Stimulated activated CD8-positive, alpha-beta memory T cell treated with anti-CD3 and anti-CD28 coated beads, Interleukin-4, amount 100 ng/mL, for 1 hour (primary cell): ENCODE measurements at places on chromosomes 5 and 9.

DNA sequence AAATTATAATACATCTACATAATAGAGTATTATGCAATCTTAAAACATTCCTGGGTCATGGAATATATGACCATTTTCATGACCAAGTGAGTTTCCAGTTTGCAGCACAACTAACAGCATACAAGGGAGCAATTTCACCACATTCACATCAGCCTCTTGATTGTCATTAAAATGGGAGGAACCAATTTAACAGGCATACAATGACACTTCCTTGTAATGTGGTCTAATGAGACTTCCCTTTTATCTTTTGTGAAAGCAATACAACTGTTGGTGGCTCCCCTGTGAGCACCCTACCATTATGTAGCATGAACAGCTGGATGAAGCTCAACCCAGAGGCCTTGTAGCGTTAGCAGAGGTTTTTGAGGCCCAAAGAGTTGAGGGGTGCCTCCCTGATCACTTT is 13.6 kb upstream of the TMOD1 start:
- DNase-seq, result no peak

DNA sequence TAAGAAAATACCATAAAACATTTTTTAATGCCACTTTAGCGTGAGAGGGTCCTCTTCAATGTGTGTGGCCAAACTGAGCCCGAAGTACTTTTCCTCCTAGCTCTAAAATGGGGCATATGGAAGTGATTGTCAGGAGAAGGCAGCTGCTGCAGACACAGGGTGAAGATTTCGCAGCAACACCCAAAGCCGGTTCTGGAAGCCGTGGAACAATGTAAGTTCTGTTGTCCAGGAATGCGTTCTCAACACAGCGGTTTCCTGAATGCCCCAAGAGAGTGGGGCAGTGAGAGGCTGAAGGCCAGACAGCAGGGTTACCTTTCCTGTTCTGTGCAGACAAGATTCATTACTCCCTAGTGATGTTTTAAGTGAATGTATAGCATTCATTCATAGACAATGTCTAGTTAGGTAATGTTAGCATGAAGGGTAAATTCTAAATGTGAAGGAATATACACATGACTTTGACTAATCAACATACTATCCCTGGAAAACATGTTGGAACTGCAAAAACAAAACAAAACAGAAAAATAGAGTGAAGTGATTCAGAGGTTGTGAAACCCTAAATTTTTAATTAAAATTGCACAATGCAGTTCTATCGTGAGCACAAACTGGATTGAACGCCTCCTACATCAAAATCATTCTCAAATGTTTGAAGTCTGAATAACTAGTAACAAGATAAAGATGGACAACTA is 197.0 kb upstream of the SEMA6A start:
- DNase-seq, result no peak

GRCh38 chr5:169052207-169052606 is 248.7 kb downstream of the SLIT3 start:
- no peak for DNase-seq

DNA sequence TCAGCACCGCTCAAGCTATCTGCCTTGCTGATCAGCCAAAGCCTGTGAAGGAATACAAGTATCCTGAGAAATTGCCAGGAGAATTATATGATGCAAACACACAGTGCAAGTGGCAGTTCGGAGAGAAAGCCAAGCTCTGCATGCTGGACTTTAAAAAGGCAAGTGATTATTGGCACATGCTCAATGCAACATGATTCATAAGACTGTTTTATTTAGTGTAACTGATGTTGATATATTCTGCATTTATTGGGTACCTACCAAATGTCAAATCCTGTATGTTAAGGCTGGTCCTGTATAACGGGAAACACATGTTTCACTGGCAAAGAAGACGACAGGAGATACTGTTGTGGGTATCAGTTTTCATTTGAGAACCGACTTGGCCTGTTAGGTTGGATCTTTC is 69.0 kb downstream of the ADAMTS16 start:
- DNase-seq, result no peak

GRCh38 chr9:80320480-80320879 is 748.7 kb downstream of the TLE4 start:
- DNase-seq, result no peak
